ENCODE measurements at places on chromosomes 6 and 20. TPM values are rescaled to one million over a fixed set of nuclear protein-coding genes. Genes with fewer than 3 reads are reported as not detected.

DNA sequence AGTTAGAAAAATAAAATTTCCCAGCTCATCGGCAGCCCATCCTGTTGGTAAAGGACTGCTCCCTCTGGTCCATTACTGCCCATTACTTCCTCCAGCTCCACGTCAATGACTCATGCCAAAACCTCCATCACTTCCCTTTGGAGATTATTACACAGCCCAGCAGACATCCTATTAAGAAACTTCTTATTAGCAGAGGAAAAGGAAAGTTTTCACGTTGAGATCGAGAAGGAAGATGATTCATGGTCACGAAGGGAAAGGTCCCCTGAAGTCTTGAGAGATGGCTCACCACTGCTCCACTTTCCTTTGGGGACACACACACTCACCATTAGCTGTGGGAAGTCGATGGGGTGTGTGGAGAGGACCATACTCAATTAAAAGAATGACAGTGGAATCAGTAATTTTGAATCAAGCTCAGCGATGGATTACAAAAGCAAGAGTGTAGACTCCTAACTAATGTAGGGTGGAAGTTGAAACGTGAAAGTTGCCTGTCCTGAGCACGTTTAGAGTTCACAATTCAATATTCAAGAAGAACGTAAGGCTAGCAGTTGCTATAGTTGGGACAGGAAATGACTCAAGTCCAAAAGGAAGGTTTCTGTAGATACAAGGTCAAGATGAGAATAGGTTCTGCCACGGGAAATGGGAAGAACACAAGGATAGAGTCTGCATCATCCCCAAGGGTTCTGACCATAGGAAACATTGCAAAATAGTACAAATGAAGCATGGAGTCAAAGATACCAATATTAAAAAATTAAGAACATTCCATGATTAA is 21.6 kb downstream of the SASH1 start:
- peak; percentile 90 for DNase-seq

The KCNS1 gene
- total RNA-seq = not detected

- DNase-seq = no peak
These were observed 61.5 kb upstream of the FKBP1C start for GRCh38 chr6:63149730-63150129.

The CTAGE9 gene
- total RNA-seq = not detected

Measured in HT1080 (cell line).